ENCODE measurements at places on chromosomes 4 and X. TPM values are rescaled to one million over a fixed set of nuclear protein-coding genes. Genes with fewer than 3 reads are reported as not detected.

DNA sequence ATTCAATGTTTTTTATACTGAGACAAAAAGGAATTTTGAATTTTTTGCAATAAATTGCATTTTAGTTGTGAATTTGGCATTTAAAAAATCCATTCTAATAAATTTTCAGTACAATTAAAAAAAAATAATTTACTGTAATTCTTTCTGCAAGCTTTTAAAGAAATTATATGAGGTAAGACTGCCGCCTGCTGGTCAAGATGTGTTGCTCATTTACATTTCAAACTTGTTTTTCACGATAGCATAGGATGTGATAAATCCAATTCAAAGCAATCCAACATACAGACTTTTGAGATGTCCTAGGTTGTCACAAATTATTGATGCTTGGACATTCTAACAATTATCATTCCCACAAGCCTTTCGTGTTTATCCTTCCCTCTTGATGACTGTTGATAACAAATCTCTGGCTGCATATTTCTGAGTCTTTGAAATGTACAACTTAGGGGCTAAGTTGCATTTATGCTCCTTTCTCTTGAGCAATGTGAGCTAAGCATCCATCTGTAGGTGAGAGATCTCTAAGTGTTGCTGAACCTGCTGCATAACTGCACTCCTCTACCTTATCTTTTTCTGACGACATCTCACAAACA lies 21.7 kb upstream of the MFAP3L start:
- no peaks in the 10 kb centered on the region for H3K36me3 ChIP-seq
- no peaks in the 10 kb centered on the region for H3K4me1 ChIP-seq
- no peak overlapping the region for H3K27ac ChIP-seq
- DNase-seq, result peak; percentile 46
- H3K27me3 ChIP-seq, result peaks cover 7% of the 10 kb centered on the region

- peaks cover 3% of the 10 kb centered on the region for H3K27me3 ChIP-seq
- no peaks in the 10 kb centered on the region for H3K4me1 ChIP-seq
- no peaks in the 10 kb centered on the region for H3K36me3 ChIP-seq
- H3K27ac ChIP-seq, result no peak overlapping the region
- DNase-seq, result no peak
These were observed 46.3 kb downstream of the ARHGAP6 start for GRCh38 chrX:11619441-11619840.

GRCh38 chr4:8675383-8675782 lies 82.8 kb downstream of the CPZ start:
- DNase-seq, result no peak
- H3K4me3 ChIP-seq, result no peak overlapping the region
- H3K36me3 ChIP-seq, result no peaks in the 10 kb centered on the region
- no peak overlapping the region for H3K27ac ChIP-seq
- no peaks in the 10 kb centered on the region for H3K27me3 ChIP-seq

WNK3 gene
- total RNA-seq, result 0.50 TPM

CHRDL1 gene
- not detected for total RNA-seq

DUSP21 gene
- not detected for total RNA-seq

REELD1 gene
- not detected for total RNA-seq

- H3K36me3 ChIP-seq, result no peaks in the 10 kb centered on the region
- no peak overlapping the region for H3K4me3 ChIP-seq
- no peaks in the 10 kb centered on the region for H3K27me3 ChIP-seq
- no peak for DNase-seq
- no peaks in the 10 kb centered on the region for H3K4me1 ChIP-seq
These were observed 28.6 kb upstream of the LSM6 start for GRCh38 chr4:146146918-146147317.

GRCh38 chrX:113370006-113370405 lies 529.4 kb upstream of the AMOT start:
- H3K36me3 ChIP-seq, result no peaks in the 10 kb centered on the region
- H3K27ac ChIP-seq, result no peak overlapping the region
- no peak overlapping the region for H3K4me3 ChIP-seq
- no peaks in the 10 kb centered on the region for H3K27me3 ChIP-seq
- no peaks in the 10 kb centered on the region for H3K4me1 ChIP-seq
- DNase-seq, result no peak

SLC6A14 gene
- total RNA-seq, result not detected

DNA sequence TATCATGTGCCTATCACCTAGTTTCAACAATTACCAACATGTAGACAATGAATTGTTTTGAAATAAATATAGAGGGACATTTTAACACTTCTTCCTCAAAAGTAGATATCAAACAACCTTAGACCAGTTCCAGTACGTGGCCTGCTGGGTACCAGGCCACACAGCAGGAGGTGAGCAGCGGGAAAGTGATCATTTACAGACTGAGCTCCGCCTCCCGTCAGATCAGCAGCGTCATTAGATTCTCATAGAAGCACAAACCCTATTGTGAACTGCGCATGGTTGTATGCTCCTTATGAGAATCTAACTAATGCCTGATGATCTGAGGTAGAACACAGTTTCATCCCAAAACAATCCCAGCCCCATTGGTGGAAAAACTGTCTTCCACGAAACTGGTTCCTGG lies 6.5 kb downstream of the BBS7 start:
- peaks cover 24% of the 10 kb centered on the region for H3K36me3 ChIP-seq
- no peak overlapping the region for H3K27ac ChIP-seq
- H3K4me1 ChIP-seq, result peaks cover 6% of the 10 kb centered on the region
- no peak for DNase-seq
- no peaks in the 10 kb centered on the region for H3K27me3 ChIP-seq

DNA sequence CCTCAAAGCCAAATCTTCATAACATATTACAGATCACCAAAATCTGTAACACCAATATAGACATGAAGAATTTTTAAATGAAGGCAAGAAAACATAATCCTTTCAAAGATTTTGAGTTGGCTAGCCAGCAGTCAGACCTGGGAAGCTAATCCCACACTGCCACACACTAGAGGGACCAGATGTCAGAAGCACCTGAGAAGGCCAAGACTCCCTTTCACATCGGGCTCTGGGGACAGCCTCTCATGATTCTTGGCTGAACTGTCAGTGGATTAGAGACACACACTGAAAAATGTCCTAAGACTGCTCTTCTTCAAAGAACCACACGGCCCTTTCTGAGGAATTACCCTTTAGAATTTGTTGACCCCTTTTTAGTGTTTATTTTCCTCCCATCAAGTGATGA lies 28.2 kb upstream of the SPATA4 start:
- H3K4me3 ChIP-seq, result no peak overlapping the region
- H3K36me3 ChIP-seq, result no peaks in the 10 kb centered on the region
- H3K4me1 ChIP-seq, result no peaks in the 10 kb centered on the region
- H3K27ac ChIP-seq, result no peak overlapping the region

CENPVL1 gene
- total RNA-seq, result not detected

GRCh38 chr4:28093071-28093470 lies 1232.4 kb downstream of the STIM2 start:
- H3K27ac ChIP-seq, result no peak overlapping the region
- H3K4me1 ChIP-seq, result no peaks in the 10 kb centered on the region
- no peaks in the 10 kb centered on the region for H3K36me3 ChIP-seq
- DNase-seq, result no peak
- H3K27me3 ChIP-seq, result no peaks in the 10 kb centered on the region

DNA sequence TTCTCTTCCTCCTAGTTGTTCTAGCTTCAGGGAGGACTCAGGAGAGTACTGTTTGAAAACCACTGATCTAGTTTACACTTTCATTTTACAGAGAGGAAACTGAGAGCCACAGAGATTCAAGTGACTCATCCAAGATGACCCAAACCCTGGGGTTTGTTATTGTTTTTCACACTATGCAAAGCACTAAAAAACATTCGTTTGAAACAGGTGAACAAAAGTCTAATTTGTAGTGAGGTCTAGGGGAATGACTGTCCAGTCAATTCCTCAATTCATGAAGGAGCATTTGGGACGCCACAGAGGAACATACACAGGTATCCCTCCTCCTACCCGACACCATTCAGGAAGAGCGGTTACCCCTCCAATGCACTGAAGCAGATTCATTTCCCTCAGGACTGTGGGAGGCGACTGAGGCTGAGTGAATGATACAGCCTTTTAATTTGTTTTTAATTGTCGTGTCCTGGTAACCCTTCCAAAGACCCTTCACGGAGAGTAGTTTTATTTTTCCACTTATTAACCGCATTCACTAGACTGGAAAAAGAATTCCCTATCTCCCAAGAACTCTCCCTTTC lies 30.3 kb downstream of the TLR10 start:
- H3K4me1 ChIP-seq, result peaks cover 4% of the 10 kb centered on the region
- no peak overlapping the region for H3K4me3 ChIP-seq
- H3K27me3 ChIP-seq, result peaks cover 6% of the 10 kb centered on the region
- H3K27ac ChIP-seq, result peak overlapping the region; percentile 57
- DNase-seq, result no peak
- peaks cover 7% of the 10 kb centered on the region for H3K36me3 ChIP-seq

GRCh38 chr4:2837110-2837903 lies 6.3 kb upstream of the ADD1 start:
- no peaks in the 10 kb centered on the region for H3K27me3 ChIP-seq
- H3K36me3 ChIP-seq, result peaks cover 51% of the 10 kb centered on the region
- H3K4me3 ChIP-seq, result peak overlapping the region; percentile 75
- DNase-seq, result peak; percentile 15

PGRMC1 gene
- 30.5 TPM for total RNA-seq

- peak overlapping the region; percentile 85 for H3K4me3 ChIP-seq
- no peak for DNase-seq
- H3K27ac ChIP-seq, result peak overlapping the region; percentile 80
- no peaks in the 10 kb centered on the region for H3K27me3 ChIP-seq
These were observed 468 bp upstream of the SPIN2B start for GRCh38 chrX:57121816-57122215.

- no peaks in the 10 kb centered on the region for H3K36me3 ChIP-seq
- H3K27me3 ChIP-seq, result no peaks in the 10 kb centered on the region
These were observed 107.8 kb downstream of the EFNB1 start for GRCh38 chrX:68936608-68937007.

DNA sequence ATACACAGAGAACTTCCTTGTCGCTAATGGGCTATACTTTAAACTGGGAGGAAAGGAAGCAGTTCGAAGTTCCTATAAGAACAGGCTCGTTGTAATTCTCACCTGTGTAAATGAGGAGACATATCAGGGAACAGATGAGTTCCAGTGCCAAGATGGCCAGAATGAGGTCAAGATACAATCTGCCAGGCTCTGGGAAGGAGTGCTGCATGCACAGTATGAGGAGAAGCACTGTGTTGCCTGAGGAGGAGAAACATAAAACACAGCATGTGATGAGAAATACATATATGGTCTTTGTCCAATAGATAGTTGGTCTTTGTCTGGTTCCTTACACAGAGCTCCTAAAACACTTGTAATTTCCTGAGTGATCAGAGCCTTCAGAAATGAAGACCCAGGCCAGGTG lies 24.3 kb downstream of the TMEM192 start:
- no peak overlapping the region for H3K4me3 ChIP-seq
- DNase-seq, result no peak
- peaks cover 11% of the 10 kb centered on the region for H3K36me3 ChIP-seq
- no peak overlapping the region for H3K27ac ChIP-seq

- no peak overlapping the region for H3K27ac ChIP-seq
- no peaks in the 10 kb centered on the region for H3K4me1 ChIP-seq
- H3K4me3 ChIP-seq, result no peak overlapping the region
- peaks cover 4% of the 10 kb centered on the region for H3K27me3 ChIP-seq
These were observed 46.0 kb downstream of the TFDP3 start for GRCh38 chrX:133171962-133172708.

SPANXN4 gene
- not detected for total RNA-seq

DNA sequence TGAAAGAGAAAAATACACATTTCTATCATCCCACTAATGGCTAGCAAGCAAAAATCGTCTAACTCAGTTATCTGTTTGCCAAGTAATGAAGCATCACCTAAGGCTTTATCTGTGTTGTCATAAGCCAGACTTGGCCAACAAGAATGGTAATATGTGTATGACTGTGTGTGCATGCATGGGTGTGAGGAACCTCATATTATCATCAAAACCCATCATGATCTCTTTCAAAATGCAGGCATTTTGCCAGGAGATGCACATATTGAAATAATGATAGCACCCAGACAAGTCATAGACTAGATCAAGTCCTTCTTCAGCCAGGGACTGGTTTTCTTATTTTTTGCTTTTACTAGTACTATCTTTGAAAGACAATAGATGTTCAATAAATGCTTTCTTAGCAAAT lies 172.5 kb upstream of the FMR1 start:
- peaks cover 23% of the 10 kb centered on the region for H3K4me1 ChIP-seq
- H3K27ac ChIP-seq, result no peak overlapping the region
- no peak for DNase-seq
- H3K36me3 ChIP-seq, result no peaks in the 10 kb centered on the region
- no peaks in the 10 kb centered on the region for H3K27me3 ChIP-seq

DNA sequence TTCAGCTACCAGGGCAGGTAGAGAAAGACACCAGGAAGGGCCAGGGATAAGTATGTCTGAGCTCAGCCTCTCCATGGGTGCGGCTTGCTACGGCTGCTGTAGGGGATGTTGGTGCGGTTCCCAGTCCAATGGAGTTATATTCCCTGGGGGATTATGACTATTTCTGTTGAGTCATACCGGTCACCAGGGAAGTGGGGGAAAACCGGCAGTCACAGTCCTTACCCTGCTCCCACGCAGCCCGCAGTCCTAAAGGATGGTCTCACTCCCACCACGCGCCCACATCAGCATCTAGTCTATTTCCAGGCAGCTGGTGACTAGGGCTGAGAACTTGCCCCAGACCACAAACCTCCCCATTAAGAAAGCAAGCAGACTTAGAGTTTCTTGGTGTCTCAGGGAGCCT lies 191.6 kb downstream of the VEGFC start:
- DNase-seq, result no peak
- no peak overlapping the region for H3K4me3 ChIP-seq
- no peaks in the 10 kb centered on the region for H3K4me1 ChIP-seq
- H3K36me3 ChIP-seq, result no peaks in the 10 kb centered on the region
- no peaks in the 10 kb centered on the region for H3K27me3 ChIP-seq
- no peak overlapping the region for H3K27ac ChIP-seq

DNA sequence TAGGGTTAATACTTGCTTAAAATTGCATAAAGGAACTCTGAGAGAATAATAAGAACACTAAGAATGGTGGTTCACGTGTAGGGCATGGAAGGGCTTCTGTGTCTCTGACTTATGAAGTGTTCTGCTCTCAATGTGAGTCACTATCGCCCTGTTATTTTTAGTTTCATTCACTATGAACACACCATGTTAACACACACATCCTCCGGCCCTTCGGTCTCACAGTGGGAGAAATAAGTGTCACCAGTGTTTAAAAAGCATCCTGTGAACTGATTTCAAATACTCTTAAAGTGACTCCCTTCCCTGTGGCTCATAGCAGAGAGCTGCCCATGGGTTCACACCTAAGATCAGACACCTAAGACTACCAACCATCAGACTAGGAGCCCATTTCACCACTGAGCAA lies 33.8 kb upstream of the FGFBP2 start:
- DNase-seq, result no peak
- H3K4me3 ChIP-seq, result no peak overlapping the region
- H3K27me3 ChIP-seq, result peaks cover 16% of the 10 kb centered on the region
- no peak overlapping the region for H3K27ac ChIP-seq
- H3K36me3 ChIP-seq, result no peaks in the 10 kb centered on the region
- H3K4me1 ChIP-seq, result no peaks in the 10 kb centered on the region

DNA sequence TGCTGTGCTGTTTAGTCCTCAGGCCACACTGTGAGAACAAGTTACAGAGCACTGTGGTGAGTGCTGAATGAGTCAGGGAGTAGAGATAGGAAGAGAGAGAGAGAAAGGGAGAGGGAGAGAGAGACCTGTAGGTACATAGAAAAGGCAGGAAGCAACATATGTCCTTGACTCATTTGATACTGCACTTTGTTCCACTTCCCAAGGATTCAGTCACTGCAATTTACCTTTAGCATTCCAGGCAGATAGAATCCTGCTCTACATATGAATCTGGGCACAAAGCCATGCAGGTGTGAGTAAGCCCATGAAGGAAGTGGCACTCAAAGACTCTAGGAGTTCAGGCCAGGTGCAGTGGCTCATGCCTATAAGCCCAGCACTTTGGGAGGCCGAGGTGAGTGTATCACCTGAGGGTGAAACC lies 1.0 kb upstream of the DAPP1 start:
- H3K4me1 ChIP-seq, result peaks cover 63% of the 10 kb centered on the region
- H3K27ac ChIP-seq, result peak overlapping the region; percentile 91
- no peak for DNase-seq
- H3K27me3 ChIP-seq, result no peaks in the 10 kb centered on the region
- peaks cover 17% of the 10 kb centered on the region for H3K36me3 ChIP-seq
